Kidney (tissue), 22 donors: ENCODE measurements at places on chromosomes 13 and 19. TPM values are rescaled to one million over a fixed set of nuclear protein-coding genes. Genes with fewer than 3 reads are reported as not detected.

The ZNF497 gene
- 1.7 TPM for polyA plus RNA-seq

The CCL25 gene
- polyA plus RNA-seq, result not detected

The RPS16 gene
- 1,965 TPM for polyA plus RNA-seq

The RXFP2 gene
- polyA plus RNA-seq, result not detected

The GPR108 gene
- polyA plus RNA-seq, result 144 TPM

GRCh38 chr13:61954092-61954491 lies 538.4 kb upstream of the PCDH20 start:
- DNase-seq, result no peak

GRCh38 chr13:110630566-110631119 lies 15.3 kb downstream of the NAXD start:
- DNase-seq, result peak; percentile 55

DNA sequence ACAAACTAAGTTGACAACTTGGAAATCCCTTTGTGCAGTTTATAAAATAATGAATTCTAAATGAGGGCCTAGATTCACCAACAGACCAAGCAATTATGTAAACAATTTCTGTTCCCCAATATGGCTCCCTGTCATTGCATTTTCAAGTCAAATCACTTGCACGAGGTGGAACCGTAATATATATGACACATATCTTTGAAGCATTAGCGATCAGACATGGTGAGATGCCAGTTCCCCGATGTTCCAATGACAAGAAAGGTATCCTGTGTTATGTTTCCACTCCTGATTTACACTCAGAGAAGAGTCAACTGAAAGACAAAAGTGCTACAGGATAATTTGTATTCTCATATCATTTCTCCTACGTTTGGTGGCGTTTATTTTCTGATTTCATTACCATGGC lies 108.5 kb upstream of the TDRD3 start:
- no peak for DNase-seq

- no peak for DNase-seq
These were observed 246.3 kb upstream of the RFC3 start for GRCh38 chr13:33571618-33572017.

DNA sequence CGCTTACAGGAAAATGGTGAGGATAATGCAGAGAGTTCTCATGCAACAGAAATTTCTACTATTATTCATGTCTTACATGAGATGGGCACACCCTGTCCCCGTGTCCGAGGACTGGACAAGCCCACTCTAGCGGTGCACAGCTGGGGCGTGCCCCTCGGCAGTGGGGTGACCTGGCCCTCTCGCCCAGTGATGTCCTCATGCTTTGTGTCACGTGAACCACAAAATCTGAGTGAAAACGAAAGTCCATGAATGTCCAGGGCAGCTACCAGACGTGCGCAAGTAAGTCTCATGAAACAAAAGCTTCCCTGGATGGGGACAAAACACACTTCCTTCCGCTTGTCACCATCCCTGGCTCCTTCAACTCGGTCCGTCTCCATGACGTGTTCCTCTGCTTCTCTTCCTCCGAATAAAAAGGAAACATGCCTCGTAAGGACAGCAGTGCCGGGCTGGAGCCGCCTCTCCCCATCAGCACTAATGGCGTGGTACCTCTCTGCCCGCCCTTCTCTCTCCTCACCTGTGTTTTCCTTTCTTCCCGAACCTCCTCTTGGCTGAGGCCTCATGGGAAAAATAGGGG lies 45.6 kb downstream of the ANKRD10 start:
- peak; percentile 25 for DNase-seq

- no peak for DNase-seq
These were observed 188.6 kb downstream of the TEX29 start for GRCh38 chr13:111508902-111509509.

DNA sequence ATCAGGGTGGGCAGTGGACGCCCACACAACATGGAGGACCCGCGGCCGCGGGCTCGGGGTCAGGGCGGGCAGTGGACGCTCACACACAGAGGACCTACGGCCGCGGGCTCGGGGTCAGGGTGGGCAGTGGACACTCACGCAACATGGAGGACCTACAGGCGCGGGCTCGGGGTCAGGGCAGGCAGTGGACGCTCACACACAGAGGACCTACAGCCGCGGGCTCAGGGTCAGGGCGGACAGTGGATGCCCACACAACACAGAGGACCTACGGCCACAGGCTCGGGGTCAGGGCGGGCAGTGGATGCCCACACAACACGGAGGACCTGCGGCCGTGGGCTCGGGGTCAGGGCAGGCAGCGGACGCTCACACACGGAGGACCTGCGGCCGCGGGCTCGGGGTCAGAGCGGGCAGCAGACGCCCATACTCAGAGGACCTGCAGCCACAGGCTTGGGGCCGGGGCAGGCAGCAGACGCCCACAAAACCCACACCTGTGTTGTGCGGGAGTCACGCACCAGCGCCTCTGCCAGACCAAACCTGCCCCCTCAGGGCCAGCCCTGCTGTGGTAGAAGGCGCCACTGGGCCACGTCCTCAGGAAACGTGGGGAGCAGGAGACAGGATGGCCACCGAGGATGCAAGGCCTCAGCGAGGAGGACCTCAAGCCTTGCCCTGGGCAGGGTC lies 27.6 kb upstream of the C13orf46 start:
- no peak for DNase-seq

DNA sequence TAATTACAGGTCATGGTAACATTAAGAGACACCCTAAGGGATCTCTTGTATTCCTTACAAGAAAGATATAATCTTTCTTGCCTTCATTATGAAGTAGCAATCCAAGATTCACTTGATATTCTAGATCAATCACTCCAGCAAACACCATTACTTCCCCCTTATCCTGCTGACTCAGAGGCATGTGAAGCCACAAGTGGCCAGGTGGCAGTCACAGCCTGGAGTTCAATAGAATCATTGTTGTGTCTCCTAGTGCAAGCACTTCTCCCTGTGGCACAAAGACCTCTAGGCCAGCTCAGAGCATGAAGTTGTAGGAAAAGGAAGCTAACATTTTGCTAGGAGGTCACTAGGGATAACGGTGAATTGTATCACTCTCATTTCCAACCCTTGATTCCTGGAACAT lies 864.3 kb upstream of the ATXN8OS start:
- no peak for DNase-seq

DNA sequence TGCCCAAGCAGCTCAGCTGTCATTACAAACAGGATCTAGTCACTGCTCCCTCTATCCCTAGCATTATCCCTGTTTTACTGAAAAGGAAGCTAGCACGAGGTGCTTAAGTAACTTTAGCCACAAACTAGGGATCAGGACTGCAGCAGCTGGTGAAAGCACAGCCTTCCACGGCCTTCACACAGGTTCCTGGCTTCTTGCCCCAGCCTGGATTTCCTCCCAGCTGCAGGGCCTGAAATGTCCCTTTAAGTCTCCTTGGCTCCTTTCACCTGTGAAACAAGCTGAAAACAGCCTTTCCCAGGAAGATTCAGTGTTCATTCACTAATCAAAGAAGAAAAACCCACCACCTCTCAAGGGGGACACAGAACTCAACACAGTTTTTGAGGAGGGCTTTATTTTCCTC lies 754.5 kb downstream of the DIAPH3 start:
- DNase-seq, result no peak

GRCh38 chr13:44352202-44352601 lies 21.4 kb upstream of the SERP2 start:
- DNase-seq, result no peak

DNA sequence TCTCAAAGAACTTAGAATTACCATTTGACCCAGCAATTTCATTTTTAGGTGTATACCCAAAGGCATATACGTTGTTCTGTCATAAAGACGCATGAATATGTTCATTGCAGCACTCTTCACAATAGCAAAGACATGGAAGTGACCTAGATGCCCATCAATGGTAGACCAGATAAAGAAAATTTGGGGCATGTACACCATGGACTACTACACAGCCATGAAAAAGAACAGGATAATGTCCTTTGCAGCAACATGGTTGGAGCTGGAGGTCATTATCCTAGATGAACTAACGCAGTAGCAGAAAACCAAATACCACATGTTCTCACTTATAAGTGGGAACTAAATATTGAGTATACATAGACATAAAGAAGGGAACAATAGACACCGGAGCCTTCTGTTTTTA lies 20.7 kb downstream of the PAN3 start:
- DNase-seq, result no peak

DNA sequence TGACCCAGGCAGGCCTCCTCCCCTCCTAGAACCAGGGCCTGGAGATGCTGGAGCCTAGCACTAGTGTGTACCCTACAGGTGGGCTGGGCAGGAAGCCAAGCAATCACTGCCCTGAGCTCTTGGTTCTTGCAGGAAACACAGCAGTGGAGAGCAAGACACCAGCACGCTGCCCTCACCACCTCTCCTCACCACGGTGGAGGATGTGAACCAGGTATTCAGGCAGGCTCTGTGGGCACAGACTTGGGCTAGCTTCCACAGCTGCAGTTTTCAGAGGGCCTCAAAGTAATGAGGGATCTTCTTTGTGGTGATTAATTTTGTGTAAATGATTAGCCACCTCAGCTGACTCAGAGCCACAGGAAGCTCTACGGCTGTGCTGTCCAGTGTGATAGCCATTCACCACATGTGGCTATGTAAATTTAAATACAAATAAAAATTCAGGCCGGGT lies 13.6 kb upstream of the GPI start:
- DNase-seq, result no peak

GRCh38 chr19:14450168-14450874 lies 17.2 kb downstream of the PKN1 start:
- DNase-seq, result no peak

DNA sequence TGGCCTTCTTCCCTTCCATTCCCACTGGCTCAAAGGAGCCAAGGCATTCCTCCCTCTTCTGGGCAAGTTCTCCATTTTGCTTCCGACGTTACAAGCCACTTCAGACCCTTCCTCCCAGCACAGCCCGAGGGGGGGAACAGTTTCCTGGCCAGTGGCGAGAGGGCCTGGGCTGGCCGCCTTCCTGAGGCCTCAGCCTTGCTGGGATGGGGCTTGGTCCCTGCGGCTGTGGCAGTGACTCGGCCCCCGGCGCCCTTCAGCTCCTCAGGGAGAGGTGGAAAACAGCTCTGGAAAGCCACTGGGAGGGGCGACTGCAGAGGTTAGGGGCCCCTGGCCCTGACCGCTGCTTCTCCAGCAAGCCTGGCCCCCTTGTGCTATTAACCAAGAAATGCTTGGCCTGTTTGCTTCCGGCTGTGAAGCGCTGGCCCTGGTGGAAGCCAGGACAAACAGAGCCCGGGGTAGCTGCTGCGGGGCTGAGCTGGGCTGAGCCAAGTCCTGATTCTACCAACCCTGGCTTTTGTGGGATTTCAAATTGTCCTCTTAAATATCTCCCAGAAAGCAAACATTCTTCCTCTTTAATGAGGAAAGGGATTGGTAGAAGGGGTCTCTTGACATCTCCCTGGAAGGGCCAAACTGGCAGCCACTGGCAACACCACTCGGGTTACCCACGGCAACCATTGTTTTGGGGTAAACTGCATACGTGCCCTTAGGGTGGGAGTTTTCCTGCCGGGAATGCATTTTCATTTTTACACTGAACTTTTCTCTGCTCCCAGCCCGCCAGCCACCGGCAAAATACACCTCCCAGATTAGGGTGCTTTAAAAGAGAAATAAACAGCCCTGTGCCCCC lies 38.7 kb downstream of the C13orf46 start:
- peak; percentile 62 for DNase-seq

DNA sequence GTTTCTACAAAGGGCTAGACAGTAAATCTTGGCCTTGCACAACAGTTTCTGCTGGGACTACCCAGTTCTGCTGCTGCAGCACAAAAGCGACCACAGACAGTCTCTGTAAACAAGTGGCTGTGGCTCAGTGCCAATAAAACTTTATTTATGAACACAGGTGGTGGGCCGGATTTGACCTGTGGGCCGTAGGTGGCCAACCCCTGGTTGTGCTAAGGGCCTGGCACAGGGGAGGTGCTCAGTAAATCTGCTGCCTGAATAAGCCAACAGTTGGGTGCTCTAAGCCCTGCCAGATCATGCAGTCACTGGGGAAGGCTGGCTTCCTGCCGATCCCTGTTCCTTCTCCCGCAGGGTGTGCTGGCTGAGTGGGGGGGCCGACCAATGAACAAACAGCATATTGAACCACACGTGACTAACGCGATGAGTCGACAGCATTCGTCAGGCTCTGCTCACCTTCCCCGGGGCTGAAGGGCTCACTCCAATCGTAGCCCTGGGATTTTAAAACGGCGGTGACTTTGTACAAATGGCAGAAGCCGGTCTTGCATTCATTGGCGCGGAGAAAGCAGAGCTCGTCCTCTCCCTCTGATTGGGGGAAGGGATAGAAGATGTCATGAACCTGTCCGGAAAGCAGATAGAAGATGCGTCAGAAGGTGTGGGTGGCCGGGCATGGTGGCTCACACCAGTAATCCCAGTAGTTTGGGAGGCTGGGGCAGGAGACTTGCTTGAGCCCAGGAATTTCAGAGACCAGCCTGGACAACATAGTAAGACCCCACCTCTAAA lies 24.3 kb upstream of the MYDGF start:
- no peak for DNase-seq

DNA sequence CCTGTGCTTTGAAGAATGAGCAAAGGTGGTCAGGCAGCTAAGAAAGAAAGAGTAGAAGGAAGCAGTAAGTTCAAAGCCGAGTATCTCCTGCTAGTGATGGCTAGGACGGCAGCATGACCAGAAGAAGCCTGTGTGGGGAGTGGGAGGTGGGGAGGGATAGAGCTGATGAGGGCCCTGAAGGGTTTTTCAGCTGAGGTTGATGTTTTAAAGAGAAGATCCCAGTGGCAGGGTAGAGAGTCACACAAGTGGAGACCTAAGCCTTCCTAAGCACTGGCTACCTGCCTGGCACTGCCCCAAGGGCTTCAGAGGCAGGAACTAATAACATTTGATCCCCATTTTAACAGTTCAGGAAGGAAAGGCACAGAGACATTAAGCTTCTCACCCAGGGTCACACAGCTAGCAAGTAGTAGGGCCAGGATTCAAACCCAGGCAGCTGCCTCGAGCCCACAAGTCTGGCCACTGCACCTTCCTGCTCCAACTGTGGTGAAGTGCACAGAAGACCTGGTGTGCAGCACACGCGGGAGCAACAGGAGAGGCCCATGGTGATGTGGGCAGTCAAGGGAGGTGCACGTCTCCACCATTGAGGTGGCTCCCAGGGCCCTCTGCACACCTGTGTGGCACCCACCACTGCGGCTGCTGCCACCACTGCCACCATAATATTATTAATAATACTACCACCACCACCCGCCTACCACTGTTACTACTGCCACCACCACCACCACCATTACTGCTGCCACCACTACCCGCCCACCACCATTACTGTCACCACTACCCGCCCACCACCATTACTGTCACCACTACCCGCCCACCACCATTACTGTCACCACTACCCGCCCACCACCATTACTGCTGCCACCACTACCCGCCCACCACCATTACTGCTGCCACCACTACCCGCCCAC lies 22.1 kb downstream of the CUL4A start:
- DNase-seq, result no peak
